ENCODE measurements at places on chromosomes 2 and 18.
A peak's percentile ranks its signal among the peaks of the same experiment; 100 is the strongest.

- no peak overlapping the region for H3K4me3 ChIP-seq
- DNase-seq = no peak
- no peaks in the 10 kb centered on the region for H3K4me1 ChIP-seq
- H3K27me3 ChIP-seq = no peaks in the 10 kb centered on the region
- H3K36me3 ChIP-seq = no peaks in the 10 kb centered on the region
- peak overlapping the region; percentile 79 for H3K27ac ChIP-seq
These were observed 47.0 kb upstream of the RALBP1 start for GRCh38 chr18:9428301-9428706.

GRCh38 chr2:28273751-28274150, 118.9 kb upstream of the FOSL2 start:
- H3K27ac ChIP-seq = no peak overlapping the region
- H3K36me3 ChIP-seq = no peaks in the 10 kb centered on the region
- DNase-seq = no peak
- H3K4me1 ChIP-seq = no peaks in the 10 kb centered on the region

DNA sequence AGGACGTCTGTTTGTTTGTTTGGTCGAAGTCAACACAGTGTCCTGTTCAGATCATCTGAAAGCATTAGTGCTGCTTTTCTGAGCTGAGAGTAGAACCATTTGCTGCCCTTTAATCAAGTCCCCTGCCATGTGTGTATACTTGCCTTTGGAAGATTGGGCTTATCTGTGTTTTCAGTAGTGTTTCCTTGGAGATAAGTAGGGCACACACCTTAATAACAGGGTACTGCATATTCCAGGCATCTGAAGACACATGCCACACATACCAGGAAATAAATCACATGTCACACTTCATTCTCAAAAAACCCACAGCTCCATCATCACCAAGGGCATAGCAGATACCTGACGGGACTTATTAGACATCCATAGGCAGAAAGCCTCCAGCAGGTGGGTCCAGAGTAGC, 157.4 kb downstream of the SOX11 start:
- H3K4me3 ChIP-seq = no peak overlapping the region
- DNase-seq = no peak
- H3K36me3 ChIP-seq = no peaks in the 10 kb centered on the region
- H3K27me3 ChIP-seq = no peaks in the 10 kb centered on the region

GRCh38 chr2:60046529-60046928, 506.9 kb downstream of the BCL11A start:
- H3K4me3 ChIP-seq = no peak overlapping the region
- H3K27ac ChIP-seq = no peak overlapping the region
- no peaks in the 10 kb centered on the region for H3K36me3 ChIP-seq

- no peak for DNase-seq
- no peaks in the 10 kb centered on the region for H3K27me3 ChIP-seq
- H3K4me1 ChIP-seq = no peaks in the 10 kb centered on the region
- H3K4me3 ChIP-seq = no peak overlapping the region
- H3K36me3 ChIP-seq = no peaks in the 10 kb centered on the region
These were observed 16.0 kb upstream of the SPHKAP start for GRCh38 chr2:228197504-228197903.

DNA sequence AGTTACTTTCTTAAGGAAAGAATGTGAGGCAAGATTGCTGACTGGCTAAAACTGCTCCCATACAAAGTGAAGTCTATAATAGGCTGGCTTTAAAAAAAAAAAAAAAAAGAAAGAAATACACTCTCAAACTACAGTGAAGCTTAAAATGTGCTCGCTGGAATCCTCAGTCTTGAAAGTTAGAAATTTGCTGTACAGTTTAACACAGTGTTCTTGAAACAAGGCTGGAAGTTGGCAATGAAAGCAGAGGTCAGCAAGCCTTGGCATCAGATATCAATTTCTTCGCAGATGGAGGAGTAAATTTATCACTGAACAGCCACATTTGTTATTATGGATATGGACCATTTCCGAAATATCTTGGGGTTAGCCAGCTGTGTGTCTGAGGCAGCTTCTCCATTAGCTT, 392.9 kb downstream of the ZNF516 start:
- H3K27me3 ChIP-seq = no peaks in the 10 kb centered on the region
- H3K4me1 ChIP-seq = no peaks in the 10 kb centered on the region
- no peak overlapping the region for H3K27ac ChIP-seq
- H3K4me3 ChIP-seq = no peak overlapping the region
- H3K36me3 ChIP-seq = no peaks in the 10 kb centered on the region

GRCh38 chr18:36179562-36180355, 7.5 kb upstream of the MOCOS start:
- no peak overlapping the region for H3K4me3 ChIP-seq
- H3K36me3 ChIP-seq = peaks cover 2% of the 10 kb centered on the region
- H3K27me3 ChIP-seq = no peaks in the 10 kb centered on the region
- H3K27ac ChIP-seq = no peak overlapping the region
- peak; percentile 83 for DNase-seq

DNA sequence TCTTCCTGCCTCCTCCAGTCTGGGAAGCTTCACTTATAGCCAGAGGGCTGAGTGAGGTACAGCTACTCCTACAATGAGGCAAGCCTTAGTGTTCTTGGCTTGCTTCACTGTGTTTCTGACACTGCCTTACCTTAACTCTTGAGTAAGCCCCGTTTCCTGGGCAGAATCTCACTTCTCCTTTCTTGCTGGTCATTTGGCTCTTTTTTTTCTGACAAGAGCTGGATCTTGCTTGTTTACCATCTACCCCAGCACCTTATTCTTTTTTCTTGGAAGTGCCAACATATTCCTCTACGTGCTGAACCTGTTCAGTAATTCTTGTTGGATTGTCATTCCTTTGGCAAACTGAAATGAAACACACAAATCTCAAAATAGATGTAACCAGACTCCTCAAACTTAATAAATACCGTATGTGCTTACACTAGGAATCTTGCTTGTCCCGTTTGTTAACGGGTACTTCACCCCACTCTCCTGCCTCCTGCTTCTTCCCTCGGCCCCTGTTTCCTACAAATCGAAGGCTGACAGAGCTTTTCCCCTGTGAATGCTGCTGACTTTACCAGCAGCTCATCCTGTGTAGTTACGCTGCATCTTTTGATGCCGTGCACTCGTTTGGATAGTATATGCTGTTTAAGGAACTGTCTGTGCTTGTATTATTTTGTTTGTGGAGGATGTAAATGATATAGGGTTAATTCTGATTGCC, 132.2 kb downstream of the FMNL2 start:
- no peaks in the 10 kb centered on the region for H3K36me3 ChIP-seq
- H3K4me3 ChIP-seq = no peak overlapping the region
- peaks cover 97% of the 10 kb centered on the region for H3K4me1 ChIP-seq

- peak overlapping the region; percentile 53 for H3K4me3 ChIP-seq
- no peak overlapping the region for H3K27ac ChIP-seq
- no peaks in the 10 kb centered on the region for H3K27me3 ChIP-seq
- no peak for DNase-seq
- H3K36me3 ChIP-seq = no peaks in the 10 kb centered on the region
- no peaks in the 10 kb centered on the region for H3K4me1 ChIP-seq
These were observed 879 bp upstream of the ADAM23 start for GRCh38 chr2:206442474-206442832.

GRCh38 chr2:204416236-204416635, 129.0 kb upstream of the PARD3B start:
- H3K4me1 ChIP-seq = no peaks in the 10 kb centered on the region
- H3K4me3 ChIP-seq = no peak overlapping the region
- no peak for DNase-seq
- no peak overlapping the region for H3K27ac ChIP-seq
- no peaks in the 10 kb centered on the region for H3K36me3 ChIP-seq

GRCh38 chr18:713135-713490, 683 bp upstream of the ENOSF1 start:
- DNase-seq = no peak
- H3K27ac ChIP-seq = peak overlapping the region; percentile 70
- no peaks in the 10 kb centered on the region for H3K36me3 ChIP-seq
- no peaks in the 10 kb centered on the region for H3K4me1 ChIP-seq

DNA sequence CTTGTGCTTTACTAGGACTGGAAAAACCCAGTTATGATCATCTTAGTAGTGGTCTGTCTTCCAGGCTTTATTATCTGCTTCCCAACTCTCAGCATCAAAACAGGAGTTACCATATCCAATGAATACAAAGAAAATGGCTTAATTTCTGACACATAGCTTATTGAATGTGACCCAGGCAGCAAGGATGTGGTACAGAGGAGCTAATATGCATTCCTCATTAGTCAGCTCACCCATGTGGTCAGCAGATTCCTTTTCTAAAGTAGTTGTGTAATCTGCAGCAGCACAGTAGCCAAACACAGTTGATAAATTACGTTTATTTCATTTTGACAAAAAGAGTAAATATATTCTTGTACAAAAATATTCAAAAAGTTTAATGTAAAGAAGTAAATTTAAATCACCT, 43.6 kb downstream of the TSPYL6 start:
- H3K27me3 ChIP-seq = no peaks in the 10 kb centered on the region
- H3K27ac ChIP-seq = no peak overlapping the region
- H3K4me1 ChIP-seq = peaks cover 35% of the 10 kb centered on the region
- H3K4me3 ChIP-seq = no peak overlapping the region
- DNase-seq = no peak

- no peaks in the 10 kb centered on the region for H3K4me1 ChIP-seq
- no peaks in the 10 kb centered on the region for H3K36me3 ChIP-seq
These were observed 163.5 kb downstream of the RTP5 start for GRCh38 chr2:242032780-242033656.

GRCh38 chr2:64019083-64019974, at the start of gene VPS54:
VPS54 (minus strand) TSS chr2:64019428; CDS start chr2:63983999, 35,429 bp downstream.
- no peaks in the 10 kb centered on the region for H3K27me3 ChIP-seq
- peak; percentile 26 for DNase-seq

- H3K4me1 ChIP-seq = no peaks in the 10 kb centered on the region
- no peak for DNase-seq
- no peaks in the 10 kb centered on the region for H3K27me3 ChIP-seq
- H3K36me3 ChIP-seq = no peaks in the 10 kb centered on the region
- peak overlapping the region; percentile 85 for H3K27ac ChIP-seq
These were observed 32.8 kb downstream of the LPIN2 start for GRCh38 chr18:2979871-2980790.

GRCh38 chr2:1656326-1656960, 87.9 kb downstream of the PXDN start:
- no peaks in the 10 kb centered on the region for H3K36me3 ChIP-seq
- peaks cover 37% of the 10 kb centered on the region for H3K4me1 ChIP-seq
- no peaks in the 10 kb centered on the region for H3K27me3 ChIP-seq
- no peak for DNase-seq

DNA sequence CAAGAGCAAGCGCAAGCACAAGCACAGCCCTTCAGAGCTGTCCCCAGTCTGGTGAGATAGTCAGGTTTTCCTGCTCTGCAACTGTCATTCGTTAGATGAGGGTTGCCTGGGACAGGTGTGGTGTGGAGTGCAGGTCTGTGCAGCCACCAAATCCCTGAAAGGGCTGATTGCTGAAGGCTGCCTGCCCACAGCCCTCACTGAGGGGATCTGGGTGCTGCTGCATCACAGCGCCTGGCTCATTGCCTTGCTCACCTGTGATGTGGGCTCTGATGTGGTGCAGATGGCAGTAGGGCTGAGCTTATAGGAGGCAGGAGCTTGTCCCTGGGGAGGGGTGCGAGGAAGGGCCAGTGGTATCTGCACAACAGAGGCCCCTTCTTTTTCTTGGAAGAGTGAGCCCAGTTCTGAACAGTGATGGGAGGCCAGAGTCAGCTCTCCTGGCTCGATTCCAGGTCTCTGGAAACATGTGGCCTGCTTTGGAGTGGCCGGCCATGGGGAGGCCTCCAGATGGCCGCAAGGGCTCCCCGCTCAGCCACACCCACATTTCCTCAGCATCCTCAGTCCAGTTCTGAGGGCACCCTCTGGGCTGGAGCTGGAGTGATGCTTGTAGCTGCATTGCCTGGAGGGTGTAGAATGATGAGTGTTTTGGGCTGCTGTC, 11.4 kb downstream of the UBE2F start:
- H3K4me1 ChIP-seq = peaks cover 32% of the 10 kb centered on the region
- H3K36me3 ChIP-seq = no peaks in the 10 kb centered on the region
- no peak overlapping the region for H3K4me3 ChIP-seq
- no peaks in the 10 kb centered on the region for H3K27me3 ChIP-seq

DNA sequence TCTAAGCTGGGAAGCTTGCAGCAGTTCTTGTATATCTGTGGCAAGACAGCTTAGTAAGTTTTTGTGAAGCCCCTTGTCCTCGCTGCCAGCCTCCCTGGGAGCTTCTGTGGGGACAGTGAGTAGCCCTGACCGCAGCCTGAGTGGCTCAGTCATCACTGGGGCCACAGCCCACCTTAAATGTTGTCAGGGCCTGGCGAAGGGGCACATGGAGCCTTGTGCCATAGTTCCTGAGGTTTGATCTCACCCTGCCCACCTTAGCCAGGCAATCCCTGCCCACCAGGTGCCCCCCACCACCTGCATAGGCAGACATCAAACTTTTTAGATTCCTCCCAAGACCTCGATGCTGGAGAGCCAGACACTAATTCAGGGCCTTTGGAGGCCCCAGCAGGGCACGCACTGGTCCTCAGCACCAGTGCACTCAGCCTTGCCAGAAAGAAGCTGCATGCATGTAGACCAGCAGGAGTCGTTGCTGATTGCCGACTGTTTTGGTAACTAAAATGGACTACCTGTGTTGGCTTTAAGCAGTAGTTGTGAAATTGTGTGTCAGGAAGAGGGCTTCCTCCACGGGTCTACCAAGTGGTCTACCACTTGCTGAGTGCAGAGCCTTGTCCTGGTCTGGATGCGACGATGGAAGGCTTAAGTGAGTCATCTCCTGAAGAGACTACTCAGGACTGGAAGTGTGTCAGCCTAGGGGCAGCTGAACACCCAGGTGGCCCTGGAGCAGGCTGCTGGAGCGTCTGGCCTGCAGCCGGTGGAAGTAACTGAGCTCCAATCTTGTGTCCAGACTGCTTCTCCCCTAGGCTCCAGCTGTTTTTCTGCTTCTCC, 233.1 kb downstream of the SEPTIN10 start:
- no peaks in the 10 kb centered on the region for H3K36me3 ChIP-seq
- no peak overlapping the region for H3K27ac ChIP-seq
- no peak overlapping the region for H3K4me3 ChIP-seq
- no peak for DNase-seq

DNA sequence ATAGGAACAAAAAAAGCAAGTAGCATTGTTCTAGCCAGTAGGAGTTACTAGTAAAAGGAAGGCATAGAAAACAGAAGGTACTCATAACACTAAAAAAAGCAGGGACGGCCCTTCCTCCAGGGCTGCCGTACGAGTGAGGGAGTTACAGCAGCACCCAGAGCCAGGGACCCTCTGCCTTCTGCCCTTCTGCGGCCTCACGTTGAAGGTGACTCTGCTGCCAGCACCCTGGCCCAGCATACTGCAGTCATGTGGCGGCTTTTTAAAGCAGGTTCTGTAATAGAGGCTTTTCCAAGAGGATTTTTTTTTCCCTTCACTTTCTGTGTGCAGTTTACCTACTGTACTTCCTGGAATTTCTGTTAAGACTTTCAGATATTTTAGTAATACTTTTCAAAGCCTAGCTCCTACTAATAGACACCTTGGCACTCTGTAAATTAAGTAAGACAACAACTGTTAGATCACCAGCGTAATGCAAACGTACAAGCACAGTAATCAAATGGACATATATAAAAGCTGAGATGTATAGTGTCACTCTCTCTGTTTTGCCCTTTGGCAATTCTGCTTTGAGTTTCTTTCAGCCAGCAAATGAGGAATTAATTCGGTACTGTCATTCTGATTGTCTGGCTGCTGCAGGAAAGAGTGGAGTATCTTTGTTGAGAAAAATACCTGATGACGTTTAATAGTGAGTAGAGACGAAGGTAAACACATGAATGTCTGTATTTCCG, 161.5 kb downstream of the PTGR3 start:
- no peak for DNase-seq
- no peaks in the 10 kb centered on the region for H3K4me1 ChIP-seq
- H3K36me3 ChIP-seq = peaks cover 16% of the 10 kb centered on the region

GRCh38 chr2:176445956-176446355, 176.7 kb downstream of the MTX2 start:
- H3K27ac ChIP-seq = no peak overlapping the region
- DNase-seq = no peak
- no peaks in the 10 kb centered on the region for H3K36me3 ChIP-seq
- no peaks in the 10 kb centered on the region for H3K27me3 ChIP-seq
- no peak overlapping the region for H3K4me3 ChIP-seq
